Tongue (tissue), 3 donors: ENCODE measurements at places on chromosomes 5 and 9.

GRCh38 chr5:75439276-75439675 is 72.2 kb downstream of the CERT1 start:
- DNase-seq = no peak

DNA sequence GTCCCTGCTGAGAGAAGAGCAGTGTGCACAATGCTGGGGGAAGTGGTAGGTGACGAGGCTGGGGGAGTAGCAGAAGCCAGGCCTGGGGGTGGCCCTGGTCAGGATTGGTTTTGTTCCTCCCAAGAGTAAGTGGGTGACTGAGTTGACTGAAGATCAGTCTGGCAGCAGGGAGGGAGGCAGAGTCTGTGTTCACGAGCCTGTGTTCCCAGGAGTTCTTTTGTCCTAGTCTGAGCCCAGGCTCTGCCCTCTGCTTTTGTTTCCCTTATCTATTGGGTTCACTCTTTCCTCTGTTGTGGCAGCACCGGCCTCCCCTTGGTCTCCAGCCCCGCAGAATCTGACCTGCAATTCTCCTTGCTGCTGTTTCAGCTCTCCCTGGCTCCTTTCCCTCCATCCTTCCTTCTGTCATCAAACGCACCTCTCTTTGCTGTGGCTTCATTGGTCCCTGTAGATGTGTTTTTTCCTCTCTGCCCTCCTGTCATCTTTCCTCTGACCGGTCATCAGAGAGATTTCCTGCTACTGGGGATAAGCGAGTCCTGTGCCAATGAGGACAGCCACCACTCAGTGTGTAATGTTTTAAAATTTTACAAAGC is 607.4 kb downstream of the KIF4B start:
- DNase-seq = no peak

- peak; percentile 85 for DNase-seq
These were observed 110.7 kb downstream of the NR6A1 start for GRCh38 chr9:124660341-124660801.

- no peak for DNase-seq
These were observed 108.4 kb downstream of the ENTREP1 start for GRCh38 chr9:69433392-69433791.

DNA sequence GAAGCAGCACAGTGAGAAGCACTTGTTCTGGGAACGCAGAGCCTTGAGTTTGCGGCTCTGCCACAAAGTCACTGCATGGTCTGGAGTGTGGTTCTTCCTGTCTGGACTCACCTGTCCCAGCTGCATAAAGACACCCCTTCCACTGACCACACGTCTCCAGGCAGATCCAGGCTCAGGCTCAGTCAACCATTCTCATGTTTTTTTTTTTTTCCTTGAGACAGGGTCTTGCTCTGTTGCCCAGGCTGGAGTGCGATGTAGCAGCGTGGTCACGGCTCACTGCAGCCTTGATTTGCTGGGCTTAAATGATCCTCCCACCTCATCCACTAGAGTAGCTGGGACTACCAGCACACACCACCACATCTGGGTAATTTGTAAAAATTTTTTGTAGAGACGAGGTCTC is 102.9 kb upstream of the KLF4 start:
- DNase-seq = no peak

GRCh38 chr9:7117676-7118561 is 360.1 kb downstream of the KDM4C start:
- DNase-seq = peak; percentile 44

DNA sequence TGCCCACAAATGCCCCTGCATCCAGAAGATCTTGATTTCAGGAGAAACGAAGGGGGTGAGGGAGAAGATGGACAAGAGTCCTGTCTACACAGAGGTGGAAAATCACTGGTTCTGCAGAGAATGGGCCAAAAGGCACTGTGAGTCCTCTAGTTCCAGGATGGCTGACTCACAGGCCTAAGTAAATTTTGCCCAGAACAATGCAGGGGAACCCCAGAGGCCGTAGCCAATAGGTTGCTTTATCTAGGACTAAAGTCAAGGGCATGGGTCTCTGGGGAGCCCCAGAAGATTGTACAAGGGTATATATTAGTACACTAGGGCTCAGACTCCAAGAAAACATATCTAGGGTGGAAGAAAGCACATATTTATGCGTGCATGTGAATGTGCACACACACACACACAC is 98.0 kb downstream of the SLIT3 start:
- no peak for DNase-seq

DNA sequence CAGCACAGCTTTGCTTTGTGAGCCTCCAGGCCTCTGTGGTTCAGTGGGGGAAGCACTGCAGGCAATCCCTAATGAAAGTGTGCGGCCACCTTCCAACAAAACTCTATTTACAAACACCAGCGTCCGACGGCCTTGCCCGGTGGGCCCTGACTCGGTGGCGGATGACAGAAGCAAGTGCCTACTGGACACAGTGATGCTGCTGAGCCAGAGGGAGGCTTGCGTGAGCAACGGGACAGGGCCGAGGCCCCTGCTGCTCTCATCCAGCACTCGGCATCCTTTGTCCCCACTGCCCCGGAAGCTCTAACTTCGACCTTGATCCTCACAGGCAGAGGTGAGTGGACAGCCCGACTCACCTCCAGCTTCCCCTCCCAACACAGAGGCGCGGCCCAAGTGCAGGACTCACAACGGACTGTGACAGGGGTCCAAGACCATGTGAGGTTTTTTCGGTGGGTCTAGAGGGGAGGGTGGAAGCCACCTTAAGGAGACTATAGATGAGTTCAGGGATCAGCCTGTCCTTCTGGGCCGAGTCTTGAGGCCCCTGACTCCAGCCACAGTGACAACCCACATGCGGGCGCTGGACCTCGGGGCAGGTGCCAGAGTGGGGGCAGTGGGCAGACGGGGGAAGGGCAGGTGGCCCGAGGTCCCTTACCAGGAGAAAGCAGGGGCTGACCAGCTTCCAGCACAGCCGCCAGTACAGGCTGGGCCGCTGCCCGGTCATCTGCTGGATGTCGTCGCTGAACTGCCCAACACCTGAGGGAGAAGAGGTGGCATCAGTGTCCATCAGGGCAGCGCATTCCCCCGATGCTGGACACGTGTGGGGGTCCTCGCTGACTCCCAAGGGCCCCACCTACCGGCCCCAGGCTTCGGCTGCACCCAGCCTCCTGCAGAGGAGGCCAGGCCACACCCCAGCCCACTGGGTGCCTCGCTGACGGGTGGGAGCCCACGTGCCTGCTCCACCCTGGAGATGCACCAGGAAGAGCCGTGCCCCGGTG is 39.4 kb downstream of the SLC6A3 start:
- no peak for DNase-seq

GRCh38 chr5:14172149-14172795 is 29.1 kb downstream of the TRIO start:
- DNase-seq = no peak

GRCh38 chr5:133749331-133749985 is 137.1 kb upstream of the FSTL4 start:
- peak; percentile 49 for DNase-seq

DNA sequence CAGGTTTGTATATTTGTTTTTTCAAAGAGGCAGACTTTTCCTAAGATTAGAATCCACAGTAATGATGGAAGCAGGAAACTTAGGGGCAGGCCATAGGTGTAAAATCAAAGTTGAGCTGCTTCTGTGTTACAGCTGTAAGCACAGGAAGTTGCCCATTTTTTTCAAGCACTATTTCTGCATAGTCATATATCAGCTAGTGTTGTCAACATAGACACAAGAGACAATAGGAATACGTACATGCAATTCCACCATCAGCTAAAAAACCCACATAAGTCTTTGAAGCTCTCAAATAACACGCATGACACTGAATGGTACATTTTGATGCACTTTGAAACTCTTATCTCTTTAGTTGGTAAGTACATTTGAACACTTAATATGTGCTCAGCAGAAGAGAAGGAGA is 20.2 kb upstream of the SMIM15 start:
- DNase-seq = no peak

- DNase-seq = no peak
These were observed 44.6 kb downstream of the POC5 start for GRCh38 chr5:75672616-75673015.

GRCh38 chr5:39202597-39203274 is 16.6 kb downstream of the FYB1 start:
- no peak for DNase-seq

- DNase-seq = peak; percentile 79
These were observed at the start of gene PCDHGC4 for GRCh38 chr5:141484641-141485311. PCDHGC4 (plus strand) TSS chr5:141485030; CDS start chr5:141485174, 144 bp downstream.

DNA sequence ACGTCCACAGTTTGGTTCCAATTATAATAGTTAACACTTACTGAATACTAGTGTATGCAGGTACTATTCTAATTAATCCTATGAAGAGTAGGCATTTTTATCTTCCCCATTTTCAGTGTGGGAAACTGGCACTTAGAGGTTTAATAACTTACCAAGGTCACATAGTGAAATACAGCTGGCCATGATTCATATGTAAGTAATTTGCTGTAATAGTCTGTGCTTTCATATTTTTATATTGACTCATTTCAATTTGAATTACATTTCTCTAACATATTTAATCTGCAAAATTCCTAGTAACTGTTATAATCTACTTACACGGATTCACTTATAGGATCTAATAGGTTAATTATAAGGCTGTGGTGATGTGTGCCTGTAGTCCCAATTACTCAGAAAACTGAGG is 19.4 kb downstream of the CCNH start:
- no peak for DNase-seq

GRCh38 chr9:76037587-76038225 is 147.2 kb downstream of the PCSK5 start:
- DNase-seq = no peak

GRCh38 chr5:32277798-32278197 is 34.9 kb downstream of the MTMR12 start:
- DNase-seq = no peak

DNA sequence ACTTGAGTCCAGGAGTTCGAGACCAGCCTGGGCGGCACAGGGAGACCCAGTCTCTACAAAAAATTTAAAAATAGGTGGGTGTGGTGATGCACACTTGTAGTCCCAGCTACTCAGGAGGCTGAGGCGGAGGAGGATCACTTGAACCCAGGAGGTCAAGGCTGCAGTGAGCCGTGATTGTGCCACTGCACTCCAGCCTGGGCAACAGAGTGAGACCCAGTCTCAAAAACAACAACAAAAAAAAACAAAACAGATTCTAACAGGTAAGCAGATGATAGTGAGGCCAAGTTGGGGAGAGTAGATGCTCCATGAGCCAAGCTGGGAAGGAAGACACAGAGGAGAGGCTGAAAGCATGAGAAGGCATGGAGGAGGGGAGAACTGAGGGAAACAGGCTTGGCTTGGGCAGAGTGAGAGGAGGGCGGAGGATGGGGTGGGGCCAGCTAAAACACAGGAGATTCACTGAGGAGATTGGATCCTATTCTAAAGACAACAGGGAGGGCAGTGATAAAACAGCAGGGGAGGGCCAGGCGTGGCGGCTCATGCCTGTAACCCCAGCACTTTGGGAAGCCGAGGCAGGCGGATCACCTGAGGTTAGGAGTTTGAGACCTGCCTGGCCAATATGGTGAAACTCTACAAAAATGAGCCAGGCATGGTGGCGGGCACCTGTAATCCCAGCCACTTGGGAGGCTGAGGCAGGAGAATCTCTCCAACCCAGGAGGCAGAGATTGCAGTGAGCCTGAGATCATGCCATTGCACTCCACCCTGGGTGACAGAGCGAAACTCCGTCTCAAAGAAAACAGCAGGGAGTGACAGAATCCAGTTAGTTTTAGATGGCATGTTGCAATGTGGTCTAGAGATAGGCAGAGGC is 8.4 kb downstream of the RPS14 start:
- no peak for DNase-seq

- no peak for DNase-seq
These were observed 119.4 kb downstream of the WNK2 start for GRCh38 chr9:93303258-93303771.

- no peak for DNase-seq
These were observed 48.1 kb downstream of the CFAP90 start for GRCh38 chr5:7802855-7803254.

GRCh38 chr5:90365328-90365727 is 44.2 kb downstream of the CETN3 start:
- no peak for DNase-seq

- no peak for DNase-seq
These were observed 296.8 kb downstream of the PDE4D start for GRCh38 chr5:59596586-59597350.

DNA sequence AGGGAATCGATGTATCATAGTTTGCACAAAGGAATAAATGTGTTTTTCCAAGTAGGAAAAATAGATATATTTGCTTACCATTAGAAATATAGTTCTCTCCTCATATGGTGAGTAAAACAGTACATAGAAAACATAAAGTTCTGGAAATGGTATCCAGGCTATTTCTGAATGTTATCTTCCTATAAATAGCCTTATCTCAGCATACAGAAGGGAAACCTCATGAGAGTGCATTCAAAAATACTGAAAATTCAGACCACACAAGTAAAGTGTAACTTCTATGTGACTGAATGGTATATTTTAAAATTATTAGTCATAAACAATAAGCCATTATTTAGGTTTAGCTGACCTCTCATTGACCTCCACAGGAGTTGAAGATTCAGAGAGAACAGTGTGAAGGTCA is 43.5 kb downstream of the MOCS2 start:
- DNase-seq = no peak

DNA sequence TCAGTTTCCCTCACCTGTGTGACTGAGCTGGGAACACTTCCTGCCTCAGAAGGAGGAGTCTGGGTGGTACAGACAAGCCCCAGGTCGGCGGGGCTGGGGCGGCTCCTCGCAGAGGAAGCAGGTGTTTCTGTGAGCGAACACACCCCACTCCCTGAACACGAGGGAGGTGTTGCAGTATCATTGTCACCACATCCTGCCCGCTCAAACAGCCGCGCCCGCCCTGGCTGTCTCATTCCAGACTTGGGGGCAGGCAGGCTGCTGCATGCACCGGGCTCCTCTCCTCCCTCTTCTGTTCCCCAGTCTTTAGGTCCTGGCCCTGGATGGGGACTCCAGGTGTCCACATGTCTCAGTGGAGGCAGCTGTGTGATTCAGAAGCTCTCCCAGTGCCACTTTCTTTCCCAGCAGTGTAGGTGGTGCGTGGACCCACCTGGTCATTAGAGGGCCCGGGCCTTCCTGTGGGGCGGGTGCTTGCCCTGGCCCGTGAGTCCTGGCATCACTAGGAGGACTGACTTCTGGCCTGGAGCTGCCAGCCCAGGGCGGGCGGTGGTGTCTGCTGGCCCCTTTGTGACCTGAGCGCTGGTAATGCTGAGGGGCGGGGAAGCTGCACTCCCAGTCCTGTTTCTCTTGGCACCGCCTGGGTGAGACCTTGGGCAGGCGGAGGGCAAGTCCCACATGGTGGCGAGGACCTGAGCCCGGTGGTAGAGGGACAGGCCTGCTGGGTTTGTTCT is 18.3 kb upstream of the PHYHD1 start:
- peak; percentile 70 for DNase-seq

GRCh38 chr5:144089401-144090021 is 80.9 kb downstream of the YIPF5 start:
- DNase-seq = peak; percentile 57

GRCh38 chr9:19239955-19240354 is 9.5 kb downstream of the DENND4C start:
- DNase-seq = no peak

DNA sequence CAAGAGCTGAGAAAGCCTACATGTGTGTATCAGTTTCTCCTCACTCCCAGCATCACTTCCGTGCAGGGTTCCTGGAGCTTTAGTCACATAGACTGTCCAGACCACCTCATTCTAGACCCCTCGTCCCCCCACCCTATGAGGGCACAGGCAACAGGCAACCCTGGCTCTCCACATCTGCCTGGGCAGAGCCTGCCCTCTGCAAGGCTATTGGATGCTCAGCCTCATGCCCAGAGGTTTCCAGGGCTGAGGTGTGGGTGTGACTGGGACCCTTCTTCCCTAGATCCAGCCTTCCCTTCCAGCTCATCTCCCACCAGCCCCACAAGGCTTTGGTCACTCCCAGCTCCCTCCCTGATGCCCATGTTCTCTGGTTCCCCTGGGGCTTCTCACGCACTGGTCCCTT is 161.4 kb downstream of the PAX5 start:
- DNase-seq = no peak

GRCh38 chr9:114224247-114224610 is 68.9 kb downstream of the COL27A1 start:
- peak; percentile 75 for DNase-seq
